Dermis microvascular lymphatic vessel endothelial cell (primary cell): ENCODE measurements at places on chromosomes 4 and X.
A peak's percentile ranks its signal among the peaks of the same experiment; 100 is the strongest.

DNA sequence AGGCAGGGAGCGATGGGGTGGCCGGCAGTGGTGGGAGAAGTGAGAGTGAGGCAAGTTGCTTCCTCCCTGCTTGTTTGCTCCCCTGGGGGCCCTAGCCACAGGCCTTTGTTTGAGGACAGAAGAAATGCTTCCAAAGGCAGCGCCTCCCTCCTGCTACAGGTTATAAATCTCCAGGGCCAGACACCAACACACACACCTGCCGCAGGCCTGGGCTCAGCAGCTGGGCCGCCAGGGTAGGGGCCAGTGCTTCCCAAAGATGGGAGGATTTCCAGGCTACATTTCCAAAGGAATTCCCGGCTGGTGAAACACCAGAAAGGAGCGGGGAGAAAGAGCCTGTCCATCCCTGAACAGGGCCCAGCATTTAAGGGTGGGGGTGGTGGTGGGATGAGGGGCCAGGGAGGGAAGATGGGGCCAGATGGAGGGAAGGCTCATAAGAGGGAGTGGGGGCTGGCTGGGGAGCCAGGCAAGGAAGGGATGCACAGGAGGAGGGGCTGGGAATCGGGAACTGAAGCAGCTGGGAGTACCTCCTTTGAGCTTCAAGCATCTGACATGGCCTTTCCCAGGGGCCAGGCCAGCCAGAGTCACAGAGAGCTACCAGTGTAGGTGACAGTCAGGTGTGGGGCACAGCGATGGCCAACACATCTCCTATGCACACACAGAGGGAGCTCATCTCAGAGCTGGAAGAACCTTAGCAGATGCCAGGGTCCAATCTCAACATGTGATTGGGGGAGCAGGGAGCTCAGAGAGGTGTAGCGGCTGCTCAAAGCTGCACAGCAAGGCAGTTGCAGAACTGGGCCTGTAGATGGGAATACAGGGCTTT is 143.9 kb downstream of the PJA1 start:
- DNase-seq, result no peak

GRCh38 chr4:104905546-104905945 is 241.1 kb upstream of the TET2 start:
- DNase-seq, result no peak

GRCh38 chr4:129362691-129363274 is 266.8 kb downstream of the C4orf33 start:
- peak; percentile 76 for DNase-seq

GRCh38 chr4:116110713-116111112 is 974.7 kb downstream of the TRAM1L1 start:
- no peak for DNase-seq

- DNase-seq, result no peak
Measured at GRCh38 chr4:92600638-92601037, 296.9 kb downstream of the GRID2 start.

- peak; percentile 49 for DNase-seq
Measured at GRCh38 chrX:48648336-48648751, 35.3 kb upstream of the WAS start.

GRCh38 chr4:152856960-152857359 is 77.2 kb downstream of the ARFIP1 start:
- DNase-seq, result no peak

GRCh38 chr4:142547974-142548373 is 298.1 kb downstream of the INPP4B start:
- DNase-seq, result no peak

- no peak for DNase-seq
Measured at GRCh38 chr4:165927366-165927765, 54.3 kb downstream of the TLL1 start.

DNA sequence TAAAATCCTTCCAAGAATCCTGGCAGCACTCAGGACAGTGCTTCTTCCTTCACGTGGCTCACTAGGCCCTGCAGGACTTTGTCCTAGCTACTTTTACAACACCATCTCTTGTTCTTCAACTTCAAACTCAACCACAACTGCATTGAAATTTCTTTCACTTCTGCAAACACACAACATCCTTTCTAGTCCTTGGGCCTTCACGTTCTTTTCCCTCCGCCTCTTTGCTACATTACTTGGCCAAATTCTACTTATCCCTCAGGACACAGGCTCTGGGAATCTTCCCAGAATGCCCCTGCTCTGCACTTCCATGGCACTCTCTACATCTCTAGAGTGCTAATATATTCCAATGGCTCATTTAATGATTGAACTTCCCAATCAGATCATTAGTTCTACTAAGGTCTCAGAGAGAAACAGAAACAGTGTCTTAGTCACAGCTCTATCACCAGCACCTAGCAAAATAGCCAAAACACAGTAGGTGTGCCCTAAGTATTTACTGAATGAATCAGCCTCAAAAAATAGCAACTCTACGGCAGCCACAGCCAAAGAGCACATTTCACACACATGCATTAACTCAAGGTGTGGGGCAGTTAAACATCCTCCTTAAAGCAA is 73.3 kb downstream of the MANBA start:
- DNase-seq, result no peak

DNA sequence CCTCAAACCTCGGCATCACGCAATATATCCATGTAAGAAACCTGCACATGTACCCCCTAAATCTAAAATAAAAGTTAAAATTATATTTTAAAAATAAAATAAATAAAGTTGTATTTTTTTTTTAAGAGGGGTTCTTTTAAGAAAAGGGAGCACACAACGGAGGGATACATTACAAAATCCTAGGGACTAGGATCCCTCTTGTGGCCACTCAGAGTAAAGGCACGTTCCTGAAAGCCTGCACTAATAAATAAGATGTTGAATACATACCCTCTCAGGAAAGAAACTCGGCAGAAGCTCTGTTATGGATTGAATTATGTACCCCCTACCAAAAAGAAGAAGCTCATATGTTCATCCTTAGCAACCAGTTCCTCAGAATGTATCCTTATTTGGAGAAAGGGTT is 50.9 kb upstream of the PRDX4 start:
- no peak for DNase-seq

DNA sequence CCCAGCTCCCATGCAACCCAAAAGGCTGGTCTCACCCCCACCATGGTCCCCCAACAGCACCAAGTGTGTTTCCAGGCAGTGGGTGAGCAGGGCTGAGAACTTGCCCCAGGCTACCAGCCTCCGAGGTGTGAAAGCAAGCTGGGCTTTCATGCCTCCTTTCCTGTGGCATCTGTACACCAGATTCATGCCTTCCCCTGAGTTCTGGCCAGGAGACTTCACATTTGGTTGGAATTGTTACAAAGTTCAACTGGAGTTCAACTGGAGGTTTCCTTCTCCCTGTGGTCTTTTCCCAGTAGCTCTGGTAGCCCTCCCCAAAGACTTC is 77.6 kb upstream of the RAB40AL start:
- no peak for DNase-seq

GRCh38 chr4:36676139-36677050 is 395.0 kb downstream of the DTHD1 start:
- DNase-seq, result no peak

DNA sequence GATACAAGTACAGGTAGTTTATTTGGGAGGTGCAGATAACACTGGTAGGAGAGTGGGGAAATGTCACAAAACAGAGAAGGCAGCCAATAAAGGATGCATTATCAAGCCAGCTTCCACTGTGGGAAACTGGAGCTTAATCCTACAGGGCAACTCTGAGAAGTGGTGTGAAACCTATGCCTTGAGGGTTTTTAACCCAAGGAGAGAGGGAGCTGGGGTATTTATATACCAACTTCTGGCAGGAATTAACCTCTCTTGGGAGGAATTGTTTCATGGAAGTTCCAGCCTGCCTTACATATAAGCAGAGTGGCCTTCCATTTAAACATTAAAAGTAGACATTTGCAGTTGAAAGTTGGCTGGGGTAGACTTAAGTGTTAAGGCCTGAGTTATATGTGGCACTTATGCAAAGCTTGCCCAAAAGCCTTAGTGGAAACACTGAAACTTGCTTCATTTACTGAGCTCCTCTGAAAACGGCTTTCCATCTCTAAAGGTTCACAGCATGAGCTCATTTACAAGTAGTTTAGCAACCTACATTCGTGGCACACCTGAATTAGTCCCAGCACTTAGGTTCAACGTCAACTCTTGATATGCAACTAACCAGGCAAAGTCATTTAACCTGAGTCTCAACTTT is 19.2 kb downstream of the MAGEB17 start:
- no peak for DNase-seq

- no peak for DNase-seq
Measured at GRCh38 chr4:100081491-100081890, 108.8 kb downstream of the DDIT4L start.

DNA sequence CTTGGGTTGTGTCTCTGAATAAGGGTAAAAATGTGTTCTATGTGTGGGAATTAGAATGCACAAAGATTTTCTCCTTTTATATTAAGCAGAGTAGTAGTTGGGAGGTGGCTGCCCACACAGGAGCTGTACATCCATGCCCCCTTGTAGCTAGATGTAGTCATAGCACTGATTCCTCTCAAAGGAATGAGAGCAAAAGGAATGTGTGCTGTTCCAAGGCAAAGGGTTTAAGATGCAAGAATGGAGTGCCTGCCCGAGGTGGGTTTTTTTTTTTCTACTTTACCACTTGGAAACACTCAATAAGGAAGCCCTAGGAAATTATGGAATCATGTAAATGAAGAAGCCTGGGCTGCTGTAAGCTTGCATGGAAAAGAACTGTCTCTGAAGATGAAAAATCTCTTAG is 2183.2 kb upstream of the AGA start:
- no peak for DNase-seq

GRCh38 chr4:4575284-4576211 is 33.7 kb upstream of the STX18 start:
- DNase-seq, result no peak

GRCh38 chrX:124862301-124862700 is 457.4 kb upstream of the TEX13C start:
- DNase-seq, result no peak

DNA sequence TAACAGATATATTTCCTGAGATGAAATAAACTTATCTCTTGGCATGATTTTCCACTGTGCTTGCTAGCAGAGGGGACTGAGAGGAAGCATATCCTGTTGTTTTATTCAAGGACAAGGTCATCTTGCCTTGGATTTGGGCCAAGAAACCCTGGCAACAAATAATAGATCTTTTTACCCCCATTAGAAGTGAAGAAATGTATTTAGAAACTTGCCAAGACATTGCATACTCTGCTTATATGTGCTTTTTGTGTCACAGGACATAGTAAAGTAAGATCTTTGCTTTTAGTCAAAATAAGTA is 170.2 kb downstream of the RAPGEF2 start:
- DNase-seq, result peak; percentile 87

DNA sequence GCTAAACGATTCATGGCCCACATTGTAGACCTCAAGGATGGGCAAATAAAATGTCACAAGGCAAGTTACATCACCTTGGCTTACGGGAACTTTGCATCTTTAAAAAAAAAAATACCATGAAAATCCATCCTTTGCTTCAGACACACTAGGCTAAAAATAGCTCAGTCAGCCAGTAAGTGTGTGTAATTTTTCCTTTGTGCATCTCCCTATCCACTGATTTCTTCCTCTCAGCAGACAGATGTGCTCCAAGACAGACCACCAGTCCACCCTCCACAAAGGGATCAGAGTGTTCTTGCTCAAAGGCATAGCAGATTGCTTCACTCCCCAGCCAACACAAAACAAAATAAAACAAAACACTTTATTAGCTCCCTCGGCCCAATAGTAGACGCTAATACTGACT is 14.6 kb downstream of the LDB2 start:
- DNase-seq, result no peak

GRCh38 chrX:3320471-3321046 is 25.9 kb downstream of the MXRA5 start:
- DNase-seq, result no peak

DNA sequence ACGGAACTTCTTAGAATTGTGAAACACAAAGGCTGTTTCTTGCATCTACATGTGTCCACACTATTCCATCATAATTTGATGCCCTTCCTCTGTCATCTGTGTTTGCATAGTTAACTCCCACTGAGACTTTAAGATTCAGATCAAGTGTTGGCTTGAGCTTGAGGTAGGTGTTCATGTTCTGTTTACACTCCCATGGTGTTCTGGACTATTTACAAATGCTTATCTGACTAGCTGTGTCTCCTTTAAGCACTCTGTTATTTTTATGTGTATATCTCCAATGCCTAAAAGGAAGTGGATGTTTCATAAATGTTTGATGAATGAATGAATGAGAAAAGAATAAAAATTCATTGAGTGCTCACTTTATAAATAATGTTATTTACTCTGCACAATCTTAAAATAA is 622.7 kb downstream of the RAB28 start:
- no peak for DNase-seq

GRCh38 chr4:82694046-82694445 is 104.5 kb downstream of the SCD5 start:
- DNase-seq, result peak; percentile 12

- no peak for DNase-seq
Measured at GRCh38 chr4:56704089-56704871, 23.2 kb upstream of the HOPX start.
